ENCODE measurements at places on chromosomes 3 and 15.

DNA sequence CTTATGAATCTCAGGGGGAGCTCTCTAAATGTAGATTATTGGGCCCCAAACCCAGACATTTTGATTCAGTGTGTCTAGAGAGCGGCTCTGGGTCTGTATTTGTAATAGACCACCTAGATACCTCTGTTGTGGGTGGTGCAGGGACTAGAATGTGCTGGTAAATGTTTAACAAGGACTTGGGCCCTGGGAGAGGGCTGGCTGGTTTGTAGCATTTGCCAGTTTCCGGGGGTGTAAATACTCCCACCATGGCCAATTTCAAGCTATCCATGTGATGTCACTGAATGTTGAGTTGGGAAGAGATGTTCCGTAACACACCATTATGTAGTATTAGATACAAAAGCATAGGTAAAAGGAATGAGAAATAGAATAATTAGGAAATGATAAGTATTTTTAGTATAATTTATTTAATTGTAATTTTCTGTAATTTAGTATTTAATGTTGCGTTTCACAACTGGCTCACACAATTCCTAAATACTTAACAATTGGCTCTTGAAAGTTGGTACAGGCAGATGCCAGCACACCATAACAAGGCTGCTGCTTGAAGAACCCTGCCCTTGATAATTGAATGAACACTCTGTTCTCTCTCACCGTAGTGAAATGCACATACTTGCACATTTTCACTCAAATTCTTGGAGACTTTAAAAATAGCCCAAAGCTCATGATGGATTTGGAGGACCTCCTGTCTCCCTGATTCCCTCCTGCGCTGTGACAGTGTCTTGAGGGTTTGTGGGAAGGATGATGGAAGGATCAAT is 359.2 kb upstream of the PROK2 start:
- no peak for DNase-seq

- no peak for DNase-seq
Measured at GRCh38 chr3:79268422-79268821, 499.4 kb downstream of the ROBO1 start.

GRCh38 chr15:41417418-41418195 is 712 bp downstream of the RTF1 start:
- no peak for DNase-seq

GRCh38 chr3:43259626-43260025 is 26.7 kb upstream of the SNRK start:
- DNase-seq, result no peak

DNA sequence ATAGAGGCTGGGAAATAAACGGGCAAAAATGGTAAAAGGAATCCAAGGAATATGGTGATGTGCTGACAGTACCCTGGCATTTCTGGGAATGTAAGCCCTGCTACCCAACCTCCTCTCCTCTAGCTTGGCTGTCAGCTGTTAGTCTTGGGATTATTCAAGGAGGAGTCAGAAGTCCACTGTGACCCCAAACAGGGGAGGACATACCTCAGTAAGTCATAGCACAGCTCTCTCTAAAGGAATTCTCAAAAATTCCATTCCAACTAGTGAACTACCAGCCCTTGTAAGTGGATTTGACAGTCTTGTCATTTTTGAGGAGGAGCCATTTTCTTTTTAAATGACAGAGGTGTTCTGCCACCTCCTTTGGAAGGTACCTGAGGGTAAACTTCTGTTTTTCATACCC is 207.5 kb downstream of the PDCD6IP start:
- no peak for DNase-seq

- no peak for DNase-seq
Measured at GRCh38 chr3:134908271-134908670, 113.2 kb downstream of the EPHB1 start.

DNA sequence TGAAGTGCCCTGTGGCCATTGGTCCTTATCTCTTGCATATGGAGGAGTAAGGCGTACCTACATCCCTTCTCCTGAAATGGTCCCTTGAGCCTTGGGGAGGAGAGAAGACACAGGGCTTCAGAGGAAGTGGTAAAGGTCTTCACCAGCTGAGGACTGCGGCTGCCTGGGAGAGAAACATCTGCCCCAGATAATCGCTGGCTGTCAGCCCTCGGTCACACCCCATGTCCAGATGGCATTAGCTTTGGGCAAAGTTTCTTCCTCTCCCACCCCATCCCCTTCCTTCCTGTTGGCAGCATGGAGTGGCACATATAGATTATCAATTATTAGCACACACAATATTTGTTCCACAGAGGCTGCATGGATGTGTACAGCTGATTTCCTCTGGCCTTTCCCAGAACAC is 61.6 kb downstream of the LRTM1 start:
- no peak for DNase-seq

DNA sequence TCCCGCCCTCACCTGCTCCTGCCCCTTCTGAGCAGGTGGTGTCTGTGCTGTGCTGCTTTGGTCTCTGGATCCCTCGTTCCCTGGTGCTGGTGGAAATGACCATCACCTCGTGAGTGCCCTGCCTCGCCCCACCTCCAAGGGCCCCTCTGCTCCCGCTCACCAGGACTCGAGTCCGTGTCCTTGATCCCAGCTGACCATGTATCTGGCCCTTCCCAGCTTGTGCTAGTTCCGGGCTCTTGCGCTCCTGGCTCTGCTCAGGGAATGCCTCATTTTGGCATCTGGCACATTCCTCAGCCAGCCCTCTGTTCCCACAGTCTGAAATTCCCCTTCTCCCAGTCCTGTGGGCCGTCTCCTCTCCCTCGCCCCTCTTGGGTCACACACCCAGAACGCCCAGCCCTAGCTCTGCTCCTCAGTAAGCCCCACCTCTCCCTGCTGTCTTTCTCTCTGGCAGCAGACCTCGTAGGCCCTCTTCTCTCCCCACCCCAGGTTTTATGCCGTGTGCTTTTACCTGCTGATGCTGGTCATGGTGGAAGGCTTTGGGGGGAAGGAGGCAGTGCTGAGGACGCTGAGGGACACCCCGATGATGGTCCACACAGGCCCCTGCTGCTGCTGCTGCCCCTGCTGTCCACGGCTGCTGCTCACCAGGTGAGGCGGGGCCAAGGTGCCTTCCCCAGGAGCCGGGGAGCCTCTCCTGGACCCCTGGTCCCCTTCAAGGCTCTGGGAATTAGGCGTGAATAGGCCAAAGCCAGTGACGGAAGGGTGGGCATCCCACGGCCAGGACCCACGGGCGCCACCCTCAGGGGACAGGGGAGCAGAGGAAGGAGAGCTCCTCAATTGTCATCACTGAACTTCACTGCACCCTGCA is 11.5 kb downstream of the SLC51A start:
- no peak for DNase-seq

- DNase-seq, result no peak
Measured at GRCh38 chr3:57109437-57110199, 49.2 kb downstream of the SPATA12 start.

Data from activated T-cell treated with anti-CD3 and anti-CD28 coated beads, Interleukin-2, amount 50 U/mL, for 48 hours (primary cell).